Spinal cord (tissue), 10 donors: ENCODE measurements at places on chromosomes 7 and 10.

- no peak for DNase-seq
These were observed 41.4 kb downstream of the NUDCD3 start for GRCh38 chr7:44448922-44449583.

DNA sequence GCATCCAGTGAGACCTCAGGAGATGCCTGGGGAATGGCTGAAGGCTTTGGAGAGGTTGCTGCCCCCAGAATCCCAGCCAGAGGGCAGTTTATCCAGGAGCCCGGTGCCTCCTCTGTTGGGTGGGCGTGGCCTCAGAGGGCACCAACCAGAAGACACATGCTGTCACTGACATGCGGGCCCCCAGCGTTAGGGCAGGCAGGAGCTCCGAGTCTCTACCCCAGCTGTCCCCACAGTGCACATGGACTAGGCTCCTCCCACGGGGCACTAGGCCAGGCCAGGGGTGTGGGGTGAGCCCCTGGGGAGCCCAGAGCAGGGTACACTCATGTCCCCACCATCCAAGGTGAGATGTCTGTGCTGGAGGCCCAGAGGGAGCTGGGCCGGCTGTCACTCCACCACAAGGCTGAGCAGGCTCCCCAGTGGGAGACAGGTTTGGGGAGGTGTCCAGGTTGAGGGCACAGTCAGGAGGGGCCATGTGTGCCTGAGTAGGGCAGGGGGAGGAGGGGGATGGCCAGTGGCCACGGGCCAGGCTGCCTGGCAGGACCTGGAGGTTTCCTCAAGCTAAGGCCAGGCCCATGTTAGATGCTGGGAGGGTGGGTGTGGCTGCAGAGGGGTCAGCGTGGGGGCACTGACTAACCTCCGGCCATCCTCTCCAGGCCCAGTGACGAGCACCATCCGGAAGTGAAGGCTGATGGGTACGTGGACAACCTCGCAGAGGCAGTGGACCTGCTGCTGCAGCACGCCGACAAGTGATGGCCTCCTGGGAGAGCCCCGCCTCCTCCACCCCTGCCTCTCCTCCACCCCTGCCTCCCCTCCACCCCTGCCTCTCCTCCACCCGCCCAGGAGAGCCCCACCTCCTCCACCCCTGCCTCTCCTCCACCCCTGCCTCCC, 131.3 kb downstream of the FAM53B start:
- DNase-seq = no peak

- DNase-seq = peak; percentile 57
These were observed 170.5 kb upstream of the NPSR1 start for GRCh38 chr7:34487391-34488115.

DNA sequence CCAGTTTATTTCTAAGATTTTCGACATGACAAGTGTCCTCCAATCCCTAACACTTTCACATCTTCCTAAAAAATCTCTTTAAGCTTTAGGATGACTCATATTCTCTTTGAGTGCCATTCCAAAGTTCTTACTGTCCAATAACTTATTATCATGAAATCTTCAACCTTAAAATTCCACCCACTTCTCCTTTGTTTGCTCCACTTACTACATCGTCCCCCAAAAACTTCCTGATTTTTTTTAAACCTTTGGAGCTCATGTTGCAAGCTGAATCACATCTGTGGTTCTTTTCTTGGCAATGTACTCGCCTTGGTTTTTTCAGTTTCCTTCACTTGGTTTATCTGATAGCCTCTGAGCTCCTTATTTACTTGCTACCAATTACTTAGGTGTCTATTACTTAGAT, 39.2 kb upstream of the JCAD start:
- no peak for DNase-seq

DNA sequence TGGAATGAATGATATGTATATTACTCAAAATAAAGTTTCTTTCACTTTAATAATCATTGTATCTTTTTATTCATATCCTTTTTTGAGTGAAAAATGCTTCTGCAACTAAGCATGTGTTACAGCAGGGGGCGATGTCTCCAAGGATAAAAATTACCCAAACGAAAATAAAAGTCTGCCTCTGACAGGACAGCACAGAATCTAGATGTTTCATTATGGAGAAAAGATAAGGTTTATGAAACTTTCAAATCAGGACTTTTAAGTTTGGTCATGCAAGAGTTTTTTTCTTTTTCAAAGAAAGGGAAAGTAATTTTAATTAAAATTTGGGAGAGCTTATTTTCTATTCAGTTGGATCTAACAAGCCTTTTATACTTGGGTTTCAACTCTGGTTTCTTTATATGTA, 48.4 kb downstream of the TES start:
- peak; percentile 50 for DNase-seq

- no peak for DNase-seq
These were observed 316.3 kb upstream of the SORCS1 start for GRCh38 chr10:107480781-107481180.

DNA sequence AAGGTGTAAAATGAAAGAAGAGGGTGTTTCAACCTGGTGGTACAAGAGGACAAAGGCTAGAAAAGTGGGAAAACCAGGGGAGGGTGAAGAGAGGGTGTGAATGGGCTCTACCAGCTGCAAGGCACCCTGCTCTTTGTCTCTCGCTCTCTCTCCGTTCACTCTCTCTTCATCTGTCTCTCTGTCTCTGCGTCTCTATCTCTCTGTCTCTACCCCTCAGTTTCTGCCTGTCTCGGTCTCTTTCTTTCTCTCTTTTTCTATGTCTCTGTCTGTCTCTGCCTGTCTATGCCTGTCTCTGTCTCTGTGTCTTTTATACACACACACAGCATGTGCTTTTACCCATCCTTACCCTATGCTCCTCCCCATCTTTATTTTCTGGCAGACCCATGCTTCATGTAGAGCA, 673 bp upstream of the LLCFC1 start:
- no peak for DNase-seq

- DNase-seq = no peak
These were observed 81.4 kb downstream of the VIPR2 start for GRCh38 chr7:159063046-159063840.

- DNase-seq = no peak
These were observed 176.2 kb upstream of the CSTF2T start for GRCh38 chr10:51875610-51876009.

DNA sequence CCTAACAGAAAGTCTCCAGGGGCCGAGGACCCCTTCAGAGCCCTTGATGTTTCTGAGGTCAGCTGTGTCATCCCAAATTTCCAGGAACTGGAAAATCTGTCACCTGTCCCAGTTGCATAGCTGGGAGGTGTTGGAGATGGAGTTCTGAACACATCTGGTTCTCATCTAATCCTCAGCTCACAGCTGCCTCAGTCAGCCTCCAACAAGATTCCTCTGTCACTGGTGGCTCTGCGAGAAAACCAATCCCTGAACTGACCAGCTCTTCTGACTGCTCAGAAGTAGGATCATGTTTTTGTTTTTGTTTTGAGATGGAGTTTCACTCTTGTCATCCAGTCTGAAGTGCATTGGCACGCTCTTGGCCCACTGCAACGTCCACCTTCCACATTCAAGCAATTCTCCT, 37.6 kb upstream of the MYL10 start:
- DNase-seq = no peak

DNA sequence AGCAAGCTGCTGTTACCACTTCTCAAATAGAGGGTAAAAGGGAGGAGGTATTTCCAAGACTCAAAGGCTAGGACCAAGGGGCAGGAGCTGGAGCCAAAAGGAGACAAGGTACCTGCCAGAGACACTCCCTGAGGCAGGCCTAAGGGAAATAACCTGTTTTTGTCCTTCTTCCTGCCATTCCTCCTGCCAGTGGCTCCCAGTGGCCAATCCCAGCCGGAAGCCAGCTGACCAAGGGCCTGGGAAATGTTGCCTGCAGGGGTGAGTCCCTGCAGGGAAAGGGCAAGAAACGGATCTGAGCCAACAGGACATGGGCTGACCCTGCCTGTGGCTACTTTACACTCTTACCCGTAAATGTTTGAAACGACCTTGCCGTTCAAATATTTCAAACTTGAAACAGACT, 3.5 kb downstream of the CYTH3 start:
- DNase-seq = no peak

GRCh38 chr7:10474048-10474447, 499.6 kb upstream of the PHF14 start:
- DNase-seq = no peak

- DNase-seq = no peak
These were observed 4.5 kb downstream of the STMP1 start for GRCh38 chr7:135666846-135667245.

- DNase-seq = no peak
These were observed 12.6 kb upstream of the WDFY4 start for GRCh38 chr10:48671914-48672595.

DNA sequence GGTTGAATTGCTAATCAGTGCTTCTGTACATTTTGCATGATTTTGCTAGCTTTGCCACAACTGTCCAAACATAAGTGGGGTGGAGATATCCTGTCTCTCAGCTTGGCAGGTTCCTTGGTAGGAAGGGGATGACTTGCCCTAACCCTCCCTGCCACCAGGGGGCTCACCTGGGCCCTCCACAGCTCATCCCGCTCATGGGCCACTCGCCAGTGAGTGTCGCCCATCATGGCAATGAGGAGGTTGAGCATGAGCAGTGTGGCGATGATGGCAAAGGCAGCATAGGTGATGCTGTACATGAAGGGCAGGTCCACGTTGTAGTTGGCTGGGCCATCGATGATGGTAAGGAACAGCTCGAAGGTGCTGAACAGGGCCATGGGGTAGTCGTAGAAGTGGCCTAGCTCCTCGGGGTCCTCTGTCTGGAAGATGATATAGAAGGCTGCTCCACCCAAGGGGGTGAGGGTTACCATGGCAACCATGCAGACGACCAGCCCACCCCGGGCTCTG, 12.2 kb downstream of the TRPV6 start:
- DNase-seq = no peak
